Breast epithelium (tissue), 4 donors: ENCODE measurements at places on chromosomes 1 and 21.

GRCh38 chr1:93720956-93721626 is 39.5 kb upstream of the BCAR3 start:
- DNase-seq: no peak

DNA sequence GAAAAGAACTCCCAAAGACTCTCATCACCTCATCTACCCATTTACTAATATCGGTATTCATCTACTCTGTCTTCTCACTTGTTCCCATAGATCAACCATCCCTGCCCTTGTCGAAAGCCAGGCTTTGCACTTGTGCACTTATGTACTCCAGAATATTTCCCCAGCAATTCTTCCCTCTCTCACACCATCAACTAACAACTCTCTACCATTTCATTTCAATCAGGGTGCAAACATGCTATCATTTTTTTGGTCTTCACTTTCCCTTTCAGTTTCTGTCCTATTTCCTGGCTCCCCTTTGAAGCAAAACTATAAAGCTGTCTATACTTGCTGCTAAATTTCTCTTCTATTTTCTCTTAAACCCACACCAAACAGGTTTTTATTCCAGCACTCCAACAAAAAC is 6.7 kb downstream of the C1orf105 start:
- no peak for DNase-seq

DNA sequence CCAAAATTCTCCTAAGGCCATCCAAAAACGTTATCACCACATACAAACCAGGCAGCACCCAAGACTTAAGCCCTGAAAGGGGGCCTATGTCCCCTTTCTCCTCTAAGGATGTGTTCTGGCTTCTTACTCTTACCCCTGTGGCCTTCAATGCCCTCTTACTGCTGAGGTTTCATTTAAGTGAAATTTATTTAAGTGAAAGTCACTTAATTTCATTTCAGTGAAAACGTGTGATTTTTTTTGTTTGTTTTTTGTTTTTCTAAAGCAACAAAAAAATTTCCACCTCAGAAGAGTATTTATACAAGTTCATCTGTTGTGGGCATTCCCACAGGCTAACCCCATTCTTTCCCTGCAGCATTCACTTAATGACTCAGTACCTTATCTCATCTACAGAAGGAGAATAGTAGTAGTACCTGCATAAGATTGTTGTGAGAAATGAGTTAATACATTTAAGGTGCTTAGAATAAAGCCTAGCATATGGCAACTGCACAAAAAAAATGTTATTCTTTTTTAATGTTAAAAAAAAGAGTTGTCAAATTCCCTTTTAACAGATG is 220.6 kb downstream of the CHRM3 start:
- no peak for DNase-seq

DNA sequence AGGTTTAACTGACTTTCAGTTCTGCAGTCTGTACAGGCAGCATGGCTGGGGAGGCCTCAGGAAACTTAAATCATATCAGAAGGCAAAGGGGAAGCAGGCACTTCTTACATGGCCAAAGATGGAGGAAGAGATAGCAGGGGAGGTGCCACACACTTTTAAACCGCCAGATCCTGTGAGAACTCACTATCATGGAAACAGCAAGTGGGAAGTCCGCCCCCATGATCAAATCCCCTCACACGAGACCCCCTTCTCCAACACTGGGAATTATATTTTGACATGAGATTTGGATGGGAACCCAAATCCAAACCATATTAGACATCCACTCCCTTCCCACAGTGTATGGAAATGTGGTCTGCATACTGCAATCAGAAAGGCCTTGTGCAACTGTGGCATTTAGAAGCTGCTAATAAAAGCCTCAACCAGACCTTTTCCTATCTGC is 148.2 kb downstream of the FCRL5 start:
- DNase-seq: no peak

DNA sequence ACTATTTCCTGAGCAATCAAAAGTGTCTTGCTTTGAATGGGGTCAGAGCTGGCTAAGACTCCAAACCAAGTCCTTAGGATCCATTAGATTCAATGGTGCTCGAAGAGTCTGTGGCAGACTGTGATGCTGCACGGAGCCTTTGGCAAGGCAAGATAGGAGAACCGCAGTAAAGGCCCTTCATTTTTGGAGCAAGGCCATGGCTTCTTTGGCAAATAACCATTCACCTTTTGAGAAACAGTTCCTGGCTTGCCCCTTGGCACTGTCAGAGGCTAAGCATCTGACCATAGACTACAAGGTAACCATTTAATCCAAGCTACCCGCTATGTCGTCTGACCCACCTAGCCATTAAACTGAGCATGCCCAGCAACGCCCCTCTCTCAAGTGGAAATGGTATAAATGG is 45.2 kb downstream of the EDN2 start:
- DNase-seq: no peak

DNA sequence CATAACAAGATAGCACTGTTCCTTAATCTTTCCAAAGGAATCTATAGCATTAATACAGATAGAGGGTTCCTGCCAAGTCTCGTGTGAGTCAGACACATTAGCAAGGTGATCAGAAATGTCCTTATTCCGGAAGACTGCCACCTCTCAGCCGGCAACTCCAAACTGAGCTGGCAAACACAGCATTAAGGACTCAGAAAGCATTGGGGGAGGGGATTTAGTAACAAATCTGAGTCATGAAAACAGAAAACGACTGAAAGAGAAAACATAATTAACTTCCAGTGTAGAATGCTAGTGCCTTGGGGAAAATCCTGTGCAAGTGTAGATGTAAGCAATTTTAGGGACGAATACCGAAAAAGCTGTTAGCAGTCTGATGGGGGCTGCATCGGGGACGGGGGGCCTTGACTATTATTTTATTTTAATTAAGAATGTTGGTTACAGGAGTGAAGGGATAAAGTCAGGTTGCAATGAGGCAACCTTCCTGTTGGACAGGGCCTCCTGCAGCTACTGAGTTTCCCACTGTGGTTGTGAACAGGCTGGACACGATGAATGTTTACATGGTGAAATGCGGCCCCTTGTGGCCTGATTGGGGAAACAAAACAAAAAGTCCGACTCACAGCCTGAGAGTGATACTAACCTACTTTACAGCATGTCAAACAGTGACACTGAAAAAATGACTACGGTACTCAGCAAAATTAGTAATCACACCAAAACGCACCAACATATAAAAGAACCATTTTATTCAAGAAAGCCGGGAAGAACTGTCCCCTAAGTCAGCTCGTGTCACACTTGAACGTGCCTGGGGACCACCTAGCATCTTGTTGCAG is 20.7 kb downstream of the MIS18A start:
- DNase-seq: peak; percentile 69
